ENCODE measurements at places on chromosomes 12 and 14. TPM values are rescaled to one million over a fixed set of nuclear protein-coding genes. Genes with fewer than 3 reads are reported as not detected.

GRCh38 chr14:34355584-34356263 lies 106.3 kb downstream of the SPTSSA start:
- no peak for DNase-seq

- no peak for DNase-seq
These were observed 511.9 kb downstream of the TMEM121 start for GRCh38 chr14:106038263-106038662.

DNA sequence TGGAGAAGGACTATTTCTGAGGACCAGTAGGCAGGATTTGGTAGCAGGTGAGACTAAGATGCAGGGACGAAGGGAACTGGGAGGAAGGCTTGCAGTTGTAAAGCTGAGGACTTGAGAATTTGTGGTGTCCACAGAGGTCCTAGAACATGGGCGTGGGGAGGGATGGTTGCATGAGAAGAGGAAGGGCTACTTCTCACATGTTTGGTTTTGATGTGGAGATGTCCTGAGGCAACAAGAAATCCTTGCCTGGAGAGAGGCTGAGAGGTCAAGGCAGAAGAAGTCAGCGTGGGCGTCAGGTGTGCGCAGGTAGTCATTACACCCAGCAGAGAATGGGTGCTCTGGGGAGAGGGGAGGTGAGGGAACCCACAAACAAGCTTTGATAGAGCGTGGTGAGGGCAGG lies 5.7 kb upstream of the RABGGTA start:
- DNase-seq: no peak

DNA sequence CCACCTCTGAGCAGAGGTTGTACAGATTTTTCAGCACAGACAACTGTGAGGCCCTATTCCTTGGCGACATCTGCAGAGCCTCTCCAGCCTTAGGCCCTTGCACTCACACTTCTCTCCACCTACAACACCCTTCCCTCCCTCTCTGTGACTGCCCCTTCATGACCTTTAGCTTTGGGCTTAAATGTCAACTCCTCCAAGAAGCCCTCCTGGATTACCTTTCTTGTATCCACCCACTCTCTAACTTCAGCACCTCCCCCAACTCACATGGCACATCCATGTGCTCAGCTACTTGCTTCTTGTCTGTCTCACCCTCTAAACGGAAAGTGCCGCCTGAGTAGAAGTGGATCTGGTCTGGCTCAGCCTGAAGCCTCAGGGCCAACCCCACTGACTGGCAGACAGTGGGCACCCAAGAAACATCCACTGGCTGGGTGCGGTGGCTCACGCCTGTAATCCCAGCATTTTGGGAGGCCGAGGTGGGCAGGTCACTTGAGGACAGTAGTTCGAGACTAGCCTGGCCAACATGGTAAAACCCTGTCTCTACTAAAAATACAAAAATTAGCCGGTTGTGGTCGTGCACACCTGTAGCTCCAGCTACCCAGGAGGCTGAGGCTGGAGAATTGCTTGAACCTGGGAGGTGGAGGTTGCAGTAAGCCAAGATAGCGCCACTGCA lies 22.1 kb downstream of the TRPV4 start:
- DNase-seq: no peak

DNA sequence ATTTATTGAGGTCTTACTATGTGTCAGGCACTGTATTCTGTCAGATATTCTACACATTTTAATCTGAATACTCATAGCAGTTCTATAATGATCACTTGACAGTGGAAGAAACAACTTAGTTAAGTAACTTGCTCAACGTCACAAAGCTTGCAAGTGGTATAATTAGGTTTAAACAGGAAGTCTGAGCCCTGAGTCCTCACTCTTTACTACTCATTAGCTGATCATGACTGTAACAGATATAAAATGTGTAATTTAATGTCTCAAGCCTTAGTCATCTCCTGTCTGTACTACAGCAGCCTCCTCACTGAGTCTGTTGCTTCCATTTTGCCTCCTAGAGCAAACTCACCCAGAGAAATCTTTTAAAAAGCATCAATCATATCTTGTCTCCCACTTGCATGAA lies 38.9 kb downstream of the PPP4R4 start:
- DNase-seq: no peak

DNA sequence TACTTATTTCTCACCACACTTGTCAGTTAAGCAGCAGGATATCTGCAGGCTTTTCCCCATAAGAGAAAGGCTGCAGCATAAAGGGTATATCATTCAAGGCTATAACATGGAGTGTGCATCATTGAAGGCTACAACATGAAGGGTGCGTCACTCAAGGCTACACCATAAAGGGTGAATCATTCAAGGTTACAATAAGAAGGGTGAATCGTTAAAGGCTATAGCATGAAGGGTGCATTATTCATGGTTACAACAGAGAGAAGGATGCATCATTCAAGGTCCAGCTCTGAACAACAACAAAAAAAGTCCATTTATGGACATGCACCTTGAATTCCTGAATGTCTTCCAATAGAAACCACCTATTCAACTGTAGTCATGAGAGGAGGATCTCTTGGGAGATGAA lies 32.8 kb upstream of the LUM start:
- DNase-seq: no peak

GRCh38 chr14:93946104-93946503 lies 19.0 kb downstream of the FAM181A start:
- no peak for DNase-seq

- no peak for DNase-seq
These were observed 17.3 kb downstream of the IRF2BPL start for GRCh38 chr14:77011245-77011644.

DNA sequence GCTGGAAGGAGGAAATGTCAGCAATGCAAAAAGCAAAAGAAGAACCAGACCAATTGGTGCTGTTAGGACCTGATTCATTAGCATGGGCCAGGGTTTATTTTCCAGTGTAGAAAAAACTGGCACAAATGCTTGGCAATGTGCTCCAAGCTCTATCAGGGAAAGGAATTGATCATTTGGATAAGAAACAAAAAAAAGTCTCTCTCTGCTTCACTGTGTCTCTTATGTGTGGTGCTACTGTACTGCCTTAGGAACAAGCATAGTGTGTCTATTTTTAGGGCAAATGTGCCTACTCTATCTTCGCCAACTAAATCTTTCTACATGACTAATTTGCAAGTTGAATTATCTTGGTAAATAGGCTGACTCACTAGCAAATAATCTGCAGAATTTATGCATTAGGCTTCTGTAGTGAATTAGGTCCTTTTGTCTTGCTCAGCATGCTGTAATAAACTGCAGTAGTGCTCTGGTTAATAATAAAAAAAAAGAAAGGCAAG lies 236.7 kb downstream of the MDGA2 start:
- DNase-seq: no peak

GRCh38 chr14:79938185-79938584 lies 273.1 kb downstream of the DIO2 start:
- no peak for DNase-seq

DNA sequence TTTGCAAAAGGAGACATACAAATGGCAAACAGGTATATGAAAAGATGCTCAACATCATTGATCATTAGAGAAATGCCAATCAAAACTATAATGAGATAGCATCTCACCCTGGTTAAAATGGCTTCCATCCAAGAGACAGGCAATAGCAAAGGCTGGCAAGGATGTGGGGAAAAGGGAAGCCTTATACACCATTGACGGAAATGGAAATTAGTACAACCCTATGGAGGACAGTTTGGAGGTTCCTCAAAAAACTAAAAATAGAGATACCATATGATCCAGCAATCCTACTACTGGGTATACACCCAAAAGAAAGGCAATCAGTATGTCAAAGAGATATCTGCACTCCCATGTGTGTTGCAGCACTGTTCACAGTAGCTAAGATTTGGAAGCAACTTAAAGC lies 17.3 kb upstream of the CKAP4 start:
- no peak for DNase-seq

GRCh38 chr14:93533437-93533836 lies 102.7 kb downstream of the UNC79 start:
- no peak for DNase-seq

- no peak for DNase-seq
These were observed 56.1 kb upstream of the FUT8 start for GRCh38 chr14:65356327-65356836.

- peak; percentile 91 for DNase-seq
These were observed at the start of gene FRMD6 for GRCh38 chr14:51651388-51652167. Gene FRMD6 (plus strand): TSS chr14:51651910. CDS start chr14:51689837, 37,927 bp downstream.

Gene SMCO3
- 0.25 TPM for polyA plus RNA-seq

Gene ALX1
- 0.34 TPM for polyA plus RNA-seq

Gene UNC119B
- polyA plus RNA-seq: 20.2 TPM

Gene BDKRB2
- polyA plus RNA-seq: 2.1 TPM

Gene MIP
- polyA plus RNA-seq: not detected

Gene KERA
- polyA plus RNA-seq: 73.5 TPM

Data from muscle of arm (tissue), 14 donors.